ENCODE measurements at places on chromosomes 7 and 10.

DNA sequence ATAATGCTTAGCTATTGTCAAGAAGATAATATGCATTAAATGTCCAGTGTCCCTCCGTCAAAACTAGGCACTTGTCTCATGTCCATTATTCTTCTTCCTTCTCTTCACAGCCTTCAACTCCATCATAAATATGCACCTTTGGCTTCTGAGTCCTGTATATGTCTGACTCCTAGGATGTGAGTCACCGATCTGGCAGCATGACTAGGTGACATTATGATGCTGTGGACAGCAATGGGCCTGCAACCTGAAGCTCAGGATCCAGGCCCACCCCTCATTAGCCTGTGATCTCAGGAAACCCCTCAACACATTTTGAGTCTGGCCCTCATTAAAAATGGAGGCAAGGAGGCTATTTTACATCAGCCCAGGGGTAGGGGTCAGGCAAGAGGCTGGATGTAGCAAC is 362.5 kb upstream of the ZMIZ1 start:
- no peak for DNase-seq

DNA sequence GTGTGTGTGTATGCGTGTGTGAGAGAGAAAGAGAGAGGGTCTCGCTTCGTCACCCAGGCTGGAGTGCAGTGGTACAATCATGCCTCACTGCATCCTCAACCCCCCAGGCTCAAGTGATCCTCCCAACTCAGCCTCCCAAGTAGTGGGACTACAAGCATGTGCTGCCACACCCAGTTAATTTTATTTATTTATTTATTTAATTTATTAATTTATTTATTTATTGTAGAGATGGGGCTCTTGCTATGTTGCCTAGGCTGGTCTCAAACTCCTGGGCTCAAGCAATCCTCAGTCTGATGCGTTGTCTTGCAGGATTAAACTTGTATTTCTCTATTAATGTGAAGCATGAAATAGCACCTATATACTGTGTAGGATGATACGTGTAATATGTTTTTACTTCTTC is 21.8 kb upstream of the POU6F2 start:
- no peak for DNase-seq

DNA sequence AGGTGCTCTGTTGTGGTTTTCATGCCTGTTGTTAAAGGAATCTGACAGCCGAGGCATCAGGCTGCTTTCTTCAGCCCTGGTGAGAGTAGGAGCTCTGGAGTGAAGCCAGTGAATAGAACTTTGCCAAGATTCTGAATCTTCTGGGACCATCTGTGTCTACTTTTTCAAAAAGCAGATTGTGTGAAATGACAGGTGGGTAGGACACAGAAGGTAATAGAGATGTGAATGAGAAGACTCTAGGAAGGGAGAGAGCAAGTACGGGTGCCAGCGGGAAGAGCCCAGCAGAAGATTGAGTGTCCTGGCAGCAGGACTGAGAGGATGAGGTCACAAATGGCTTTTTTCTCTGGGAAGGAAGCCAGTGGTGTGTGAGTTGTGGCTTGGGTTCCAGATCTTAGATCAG is 429.2 kb downstream of the SDK1 start:
- DNase-seq = no peak

GRCh38 chr7:155638366-155638765 is 6.1 kb upstream of the RBM33 start:
- DNase-seq = no peak

DNA sequence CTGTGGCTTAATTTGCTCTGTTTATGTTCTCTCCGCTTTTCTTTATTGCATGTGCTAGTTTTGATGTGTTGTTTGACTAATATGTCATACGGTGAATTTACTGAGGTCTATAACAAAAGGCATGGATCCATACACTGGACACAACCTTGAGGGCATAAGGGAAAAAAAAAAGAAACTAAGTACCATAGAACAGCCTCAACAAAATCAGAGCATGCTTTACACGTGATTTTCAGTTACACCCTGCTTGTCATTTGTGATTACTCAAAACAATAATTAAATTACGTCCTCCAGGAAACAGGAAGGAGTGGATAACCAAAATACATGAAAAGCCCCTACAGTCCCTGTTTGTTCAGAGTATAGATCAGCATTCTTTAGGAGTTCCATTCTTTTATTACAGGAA is 150.5 kb downstream of the CRPPA start:
- no peak for DNase-seq

DNA sequence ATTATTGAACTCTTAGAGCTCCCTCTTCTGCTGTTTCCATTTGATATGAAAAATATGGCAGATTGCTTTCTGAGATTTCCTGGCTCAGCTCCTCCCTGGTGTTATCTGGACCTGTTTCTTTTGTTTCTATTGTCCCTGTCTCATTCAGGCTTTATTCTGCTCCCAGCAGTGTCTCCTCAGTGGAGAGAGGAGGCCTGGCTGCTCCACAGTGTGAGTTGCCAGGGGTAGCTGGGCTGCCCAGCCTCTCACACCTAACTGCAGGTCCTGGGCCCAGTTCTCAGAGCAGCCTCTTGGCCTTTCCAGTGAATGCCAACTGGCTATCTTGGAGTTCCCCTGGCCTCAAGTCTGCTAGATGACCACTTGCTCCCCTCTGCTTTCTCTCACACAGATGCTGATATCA is 127.0 kb downstream of the VPS41 start:
- no peak for DNase-seq

- DNase-seq = peak; percentile 59
These were observed 7.3 kb upstream of the KLHDC10 start for GRCh38 chr7:130063036-130063435.

DNA sequence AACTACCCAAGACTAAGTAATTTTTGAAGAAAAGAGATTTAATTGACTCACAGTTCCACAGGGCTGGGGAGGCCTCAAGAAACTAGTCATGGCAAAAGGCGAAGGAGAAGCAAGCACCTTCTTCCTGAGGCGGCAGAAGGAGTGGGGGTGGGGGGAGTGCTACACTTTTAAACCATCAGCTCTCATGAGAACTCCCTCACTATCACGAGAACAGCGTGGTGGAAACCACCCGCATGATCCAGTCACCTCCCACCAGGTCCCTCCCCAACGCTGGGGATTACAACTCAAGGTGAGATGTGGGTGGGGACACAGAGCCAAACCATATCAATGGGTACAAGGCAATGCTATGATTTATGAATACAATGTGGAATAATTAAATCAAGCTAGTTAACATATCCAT is 241.9 kb downstream of the PTPRN2 start:
- DNase-seq = no peak

GRCh38 chr7:157633465-157634185 is 296.8 kb downstream of the DNAJB6 start:
- DNase-seq = no peak

DNA sequence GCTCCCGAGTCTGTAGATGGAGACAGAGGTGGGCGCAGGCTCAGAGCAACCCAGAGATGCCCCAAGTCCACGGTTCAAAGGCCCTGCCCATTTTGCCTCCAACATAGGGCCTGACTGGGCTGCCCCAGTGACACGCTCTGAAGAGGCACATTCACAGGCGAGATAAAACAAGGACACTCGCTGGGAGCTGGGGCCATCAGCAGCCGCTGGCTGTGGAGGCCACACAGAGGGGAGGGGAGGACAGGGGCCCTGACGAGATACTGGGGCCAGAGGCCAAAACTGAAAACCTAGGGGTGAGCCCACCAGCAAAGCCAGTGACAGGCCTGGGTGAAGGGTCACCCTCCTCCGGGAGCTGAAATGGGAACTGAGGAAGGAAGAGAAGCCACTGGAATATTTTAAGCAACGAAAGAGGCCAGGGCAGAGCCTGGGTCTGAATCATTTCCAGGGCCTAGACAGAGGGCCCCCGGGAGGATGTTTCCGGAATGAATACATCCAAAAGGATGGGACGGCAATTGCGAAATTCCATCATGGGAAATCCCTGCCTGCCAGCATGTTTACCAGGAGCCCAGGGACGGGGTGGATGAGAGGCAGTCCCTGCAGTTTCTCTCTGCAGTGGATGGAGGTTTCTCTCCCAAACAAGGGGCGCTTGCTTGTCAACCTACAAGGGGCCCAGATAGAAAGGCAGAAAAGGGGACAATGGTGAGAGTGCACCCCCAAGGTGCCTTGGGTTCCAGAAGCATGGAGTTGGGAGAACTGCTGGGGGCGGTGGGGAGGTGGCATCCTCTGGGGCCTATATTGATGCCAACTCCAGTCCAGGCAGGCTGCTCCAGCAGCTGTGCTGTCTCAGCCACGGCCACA is 29.0 kb upstream of the HSPA12A start:
- no peak for DNase-seq

DNA sequence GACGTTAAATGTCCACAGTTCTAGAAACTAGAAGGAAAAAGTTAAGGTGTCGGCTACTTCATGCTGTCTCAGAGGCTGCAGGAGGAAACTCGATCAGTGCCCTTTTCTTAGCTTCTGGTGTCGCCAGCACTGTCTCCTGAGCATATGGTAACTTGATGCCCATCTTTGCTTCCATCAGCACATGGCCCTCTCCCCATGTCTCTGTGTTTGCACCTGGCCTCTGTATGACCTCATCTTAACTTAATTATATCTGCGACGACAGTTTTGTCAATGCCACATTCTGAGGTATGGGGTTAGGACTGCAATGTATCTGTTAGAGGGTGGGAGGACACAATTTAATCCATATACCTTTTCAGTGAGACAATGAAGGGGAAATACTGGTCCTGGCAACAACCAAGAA is 449.9 kb downstream of the POM121L12 start:
- no peak for DNase-seq

GRCh38 chr7:22782616-22783232 is 39.9 kb downstream of the TOMM7 start:
- peak; percentile 57 for DNase-seq

- peak; percentile 54 for DNase-seq
These were observed 7.1 kb downstream of the CCDC126 start for GRCh38 chr7:23604296-23604640.

GRCh38 chr10:13180788-13181187 is 19.4 kb downstream of the MCM10 start:
- no peak for DNase-seq

GRCh38 chr7:4470246-4470645 is 211.8 kb upstream of the FOXK1 start:
- DNase-seq = peak; percentile 2

- DNase-seq = peak; percentile 44
These were observed 137.9 kb downstream of the RAPGEF5 start for GRCh38 chr7:22219036-22219435.

DNA sequence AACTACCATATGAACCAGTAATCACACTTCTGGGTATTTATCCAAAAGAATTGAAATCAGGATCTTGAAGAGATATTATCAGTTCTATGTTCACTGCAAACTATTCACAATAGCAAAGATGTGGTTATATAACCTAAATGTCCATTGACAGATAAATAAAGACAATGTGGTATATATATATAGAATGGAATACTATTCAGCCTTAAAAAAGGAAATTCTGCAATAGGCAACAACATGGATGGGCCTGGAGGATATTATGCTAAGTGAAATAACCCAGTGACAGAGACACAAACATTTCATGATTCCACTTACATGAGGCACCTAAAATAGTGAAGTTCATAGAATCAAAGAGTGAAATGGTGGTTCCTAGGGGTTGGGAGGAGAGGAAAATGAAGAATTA is 90.6 kb upstream of the CDK1 start:
- DNase-seq = no peak

DNA sequence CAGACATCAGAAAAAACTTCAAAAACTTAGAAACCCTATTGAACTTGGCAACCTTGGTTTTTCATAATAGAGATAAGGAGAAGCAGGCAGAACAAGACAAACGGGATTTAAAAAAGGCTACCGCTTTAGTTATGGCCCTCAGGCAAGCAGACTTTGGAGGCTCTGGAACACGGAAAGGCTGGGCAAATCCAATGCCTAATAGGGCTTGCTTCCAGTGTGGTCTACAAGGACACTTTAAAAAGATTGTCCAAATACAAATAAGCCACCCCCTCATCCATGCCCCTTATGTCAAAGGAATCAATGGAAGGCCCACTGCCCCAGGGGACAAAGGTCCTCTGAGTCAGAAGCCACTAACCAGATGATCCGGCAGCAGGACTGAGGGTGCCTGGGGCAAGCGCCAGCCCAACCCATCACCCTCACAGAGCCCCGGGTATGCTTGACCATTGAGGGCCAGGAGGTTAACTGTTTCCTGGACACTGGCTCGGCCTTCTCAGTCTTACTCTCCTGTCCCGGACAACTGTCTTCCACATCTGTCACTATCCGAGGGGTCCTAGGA is 115.3 kb downstream of the NRCAM start:
- no peak for DNase-seq

DNA sequence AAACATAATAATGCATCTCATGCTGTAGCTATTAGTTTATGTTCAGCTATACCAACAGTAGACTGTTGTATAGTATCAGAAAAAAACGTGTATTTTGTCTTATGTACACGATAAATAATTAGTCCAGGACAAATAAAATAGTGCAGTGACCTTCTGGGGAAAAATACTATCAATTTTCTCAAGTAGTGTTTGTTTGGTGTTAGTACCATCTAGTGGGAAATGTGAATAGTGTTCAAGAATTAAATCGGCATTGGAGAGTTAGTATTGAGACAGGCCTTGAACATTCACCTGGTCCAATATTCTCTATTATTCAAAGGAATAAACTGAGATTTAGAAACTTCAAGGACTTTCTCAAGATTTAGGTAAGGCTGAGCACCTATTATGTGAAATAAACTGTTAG is 21.7 kb upstream of the OR2A5 start:
- peak; percentile 73 for DNase-seq

- no peak for DNase-seq
These were observed 118.1 kb upstream of the LYZL2 start for GRCh38 chr10:30747633-30748032.

- DNase-seq = peak; percentile 20
These were observed 216.5 kb downstream of the VTI1A start for GRCh38 chr10:112663234-112664125.

DNA sequence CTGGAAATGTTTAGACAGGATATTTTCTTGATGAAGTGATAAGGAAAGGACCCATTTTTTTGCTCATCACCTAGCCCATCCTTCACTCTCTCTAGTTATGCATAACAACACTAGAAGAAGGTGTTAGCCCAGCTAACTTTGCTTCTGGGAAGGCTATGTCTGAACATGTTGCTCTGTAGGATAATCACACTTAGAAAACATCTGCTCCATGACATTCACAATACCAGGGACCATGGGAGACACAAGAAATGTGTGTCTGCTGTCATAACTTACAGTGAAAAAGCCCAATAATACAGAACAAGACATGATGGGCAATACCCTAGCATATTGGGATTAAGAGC is 13.9 kb upstream of the ZNF282 start:
- no peak for DNase-seq

- peak; percentile 75 for DNase-seq
These were observed 25.8 kb upstream of the SH2B2 start for GRCh38 chr7:102260856-102261255.

GRCh38 chr7:151410405-151411390 is 860 bp upstream of the WDR86 start:
- DNase-seq = peak; percentile 74
